Activated CD4-positive, alpha-beta T cell treated with anti-CD3 and anti-CD28 coated beads, Interleukin-2, amount 50 U/mL, for 4 hours (primary cell): ENCODE measurements at places on chromosomes 12 and 14.

DNA sequence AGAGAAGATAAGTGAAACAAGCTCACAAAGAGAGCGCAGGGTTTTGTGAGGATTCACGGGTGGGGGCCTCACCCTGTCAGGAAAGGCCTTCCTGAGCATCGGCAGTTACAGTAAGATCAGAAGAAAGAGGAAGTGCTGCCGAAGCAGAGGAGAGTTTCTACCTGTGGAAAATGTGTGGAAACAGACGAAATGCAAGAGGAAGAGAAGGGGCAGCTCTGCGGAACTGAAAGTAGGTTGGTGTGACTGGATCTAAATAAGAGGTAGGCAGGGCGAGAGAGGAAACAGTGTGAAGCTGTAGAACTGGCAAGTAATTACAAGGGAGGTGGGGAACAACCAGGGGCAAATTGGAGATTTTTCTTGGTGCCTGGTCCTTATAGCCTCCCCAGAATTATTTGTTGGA, 2.6 kb downstream of the GPR68 start:
- no peak for DNase-seq

DNA sequence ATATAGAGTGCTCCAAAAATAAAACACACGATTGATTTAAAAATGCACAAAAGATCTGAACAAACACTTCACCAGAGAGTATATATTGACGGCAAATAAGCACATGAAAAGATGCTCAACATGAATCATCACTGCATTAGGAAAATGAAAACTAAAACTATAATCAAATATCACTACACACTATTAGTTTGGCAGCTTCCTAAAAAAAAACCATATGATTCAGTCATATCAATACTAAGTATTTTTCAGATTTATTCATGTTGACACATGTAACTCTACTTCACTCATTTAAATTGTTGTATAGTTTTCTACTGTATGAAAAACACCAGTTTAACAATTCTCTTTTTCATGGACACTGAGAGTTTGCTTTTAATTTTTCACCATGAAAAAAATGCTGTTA, 41.6 kb downstream of the EXOC5 start:
- no peak for DNase-seq

DNA sequence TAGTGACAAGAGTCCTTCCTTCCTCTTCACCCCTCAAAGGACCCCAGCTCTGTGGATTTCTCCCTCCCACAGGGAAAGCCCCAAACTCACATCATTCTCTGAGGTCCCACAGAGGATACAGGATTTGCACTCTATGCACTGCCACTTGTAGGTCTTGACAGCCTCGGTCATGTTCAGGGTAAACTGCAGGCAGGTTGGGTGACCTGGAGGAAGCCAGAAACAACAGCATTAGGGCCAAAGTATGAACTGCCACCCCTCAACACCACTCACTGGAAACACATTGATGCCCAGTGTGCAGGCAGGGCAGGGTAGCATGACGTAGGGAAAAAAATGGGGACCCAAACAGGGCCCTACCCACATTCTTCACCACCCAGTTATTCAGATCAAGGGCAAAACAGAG, 264.4 kb downstream of the DPF3 start:
- DNase-seq, result no peak

GRCh38 chr12:20150835-20151422, 217.4 kb upstream of the PDE3A start:
- no peak for DNase-seq

- DNase-seq, result no peak
These were observed 132.2 kb downstream of the ANO4 start for GRCh38 chr12:100926669-100927248.

- DNase-seq, result no peak
These were observed 312.6 kb downstream of the BCL11B start for GRCh38 chr14:98959410-98959809.

- no peak for DNase-seq
These were observed 122.7 kb downstream of the SSPN start for GRCh38 chr12:26317942-26318575.

- DNase-seq, result no peak
These were observed 91.8 kb upstream of the ATP2B1 start for GRCh38 chr12:89800435-89800834.

GRCh38 chr12:123101526-123101925, 49.4 kb downstream of the PITPNM2 start:
- no peak for DNase-seq

GRCh38 chr14:31118892-31119291, 88.7 kb downstream of the HECTD1 start:
- DNase-seq, result no peak

GRCh38 chr12:31386364-31386777, 60.4 kb upstream of the SINHCAF start:
- no peak for DNase-seq

- DNase-seq, result no peak
These were observed 9.6 kb downstream of the FAIM2 start for GRCh38 chr12:49893753-49894750.

DNA sequence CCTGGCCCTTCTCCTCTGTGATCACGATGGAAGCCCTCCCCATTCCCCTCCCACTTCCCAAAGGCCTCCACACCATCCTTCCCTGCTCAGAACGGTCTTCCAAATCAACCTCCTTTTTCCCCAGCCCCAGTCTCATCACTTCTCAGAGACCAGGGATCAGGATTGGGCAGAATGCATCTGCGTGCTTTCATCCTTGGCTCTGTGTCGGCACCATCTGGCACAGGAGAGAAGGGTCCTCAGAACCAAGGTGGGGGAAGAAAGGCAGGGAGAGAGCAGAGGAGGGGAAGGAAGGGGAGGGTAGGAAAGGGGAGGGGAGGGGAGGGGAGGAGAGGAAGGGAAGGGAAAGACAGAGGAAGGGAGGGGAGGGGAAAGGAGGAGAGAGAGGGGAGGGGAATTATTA, 52.4 kb upstream of the FICD start:
- no peak for DNase-seq

DNA sequence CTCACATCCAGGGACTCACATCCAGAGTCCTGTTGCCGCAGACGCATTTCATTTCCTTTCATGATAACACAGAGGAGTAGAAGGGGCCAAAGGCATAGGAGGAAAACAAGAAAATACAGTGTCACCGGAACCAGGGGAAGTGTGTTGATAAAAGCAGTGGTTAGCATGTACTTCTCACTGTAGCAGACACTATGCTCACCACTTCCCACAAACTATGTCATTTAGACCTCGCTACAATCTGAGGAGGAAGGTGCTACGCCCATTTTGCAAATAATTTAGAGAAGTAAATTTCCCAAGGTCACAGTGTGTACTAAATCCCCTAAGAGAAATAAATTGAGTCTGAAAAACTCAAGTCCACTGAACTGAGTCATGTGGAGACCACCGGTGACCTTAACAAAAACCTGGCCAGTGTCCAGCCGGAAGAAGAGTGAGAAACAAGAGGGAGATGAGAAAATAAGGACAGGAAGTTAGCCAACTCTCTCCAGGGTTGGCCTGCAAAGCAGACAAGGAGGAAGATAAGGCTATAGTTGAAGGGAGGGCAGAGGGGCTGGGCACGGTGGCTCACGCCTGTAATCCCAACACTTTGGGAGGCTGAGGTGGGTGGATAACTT, 25.8 kb upstream of the TMCC3 start:
- no peak for DNase-seq

- no peak for DNase-seq
These were observed 735 bp downstream of the ASPG start for GRCh38 chr14:104086210-104086660.

- no peak for DNase-seq
These were observed at the start of gene TMEM253 for GRCh38 chr14:21100931-21101330. Gene TMEM253, plus strand, starts transcription at chr14:21101066. Its CDS starts 278 bp downstream, at chr14:21101344.

DNA sequence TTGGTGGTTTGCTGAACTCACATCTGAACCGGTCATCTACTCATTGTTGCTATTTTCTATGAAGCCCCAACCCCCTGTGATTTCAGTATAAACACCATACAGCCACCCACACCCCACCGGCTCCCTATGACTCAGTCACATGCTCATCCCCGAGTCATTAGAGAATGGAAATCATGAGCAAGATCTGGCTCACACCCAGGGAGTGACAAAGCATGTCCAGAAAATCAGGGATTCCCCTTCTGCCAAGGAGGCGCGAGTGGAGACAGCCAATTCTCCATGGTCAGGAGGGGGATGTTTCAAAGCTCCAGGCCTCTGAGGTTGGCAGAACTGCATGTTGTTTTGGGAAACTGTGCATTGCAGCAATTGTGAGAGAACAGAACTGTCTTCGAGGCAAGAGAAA, 657.5 kb upstream of the TBX3 start:
- no peak for DNase-seq

DNA sequence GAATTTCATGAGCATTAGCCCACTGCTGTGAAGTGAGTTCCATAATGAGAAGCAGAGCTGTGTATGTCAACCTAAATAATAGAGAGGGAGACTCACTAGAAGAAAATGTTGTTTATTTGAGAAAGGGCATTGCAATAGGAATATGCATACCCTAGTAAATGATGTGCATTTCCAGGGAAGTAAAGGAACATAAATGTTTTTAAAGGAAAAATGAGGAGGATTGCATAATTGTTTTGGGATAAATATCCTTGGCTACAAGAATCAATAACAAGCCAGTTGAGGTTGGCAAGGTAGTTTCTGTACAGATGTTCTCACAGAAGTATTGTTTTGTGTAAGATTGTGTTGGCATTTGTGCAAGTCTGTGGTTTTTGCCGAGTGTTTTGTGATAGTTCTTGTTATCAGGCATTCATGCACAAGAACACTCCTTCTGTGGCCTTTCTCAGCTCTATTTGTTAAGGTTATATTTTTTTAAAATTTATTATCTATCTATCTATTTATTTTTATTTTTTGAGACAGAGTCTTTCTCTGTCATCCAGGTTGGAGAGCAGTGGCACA, 47.1 kb downstream of the EMP1 start:
- DNase-seq, result no peak

- DNase-seq, result no peak
These were observed 148.4 kb downstream of the SLC25A21 start for GRCh38 chr14:37023875-37024565.

- DNase-seq, result no peak
These were observed 59.1 kb upstream of the SLC6A13 start for GRCh38 chr12:321606-322326.

GRCh38 chr14:67263499-67264149, 22.4 kb downstream of the PALS1 start:
- no peak for DNase-seq

DNA sequence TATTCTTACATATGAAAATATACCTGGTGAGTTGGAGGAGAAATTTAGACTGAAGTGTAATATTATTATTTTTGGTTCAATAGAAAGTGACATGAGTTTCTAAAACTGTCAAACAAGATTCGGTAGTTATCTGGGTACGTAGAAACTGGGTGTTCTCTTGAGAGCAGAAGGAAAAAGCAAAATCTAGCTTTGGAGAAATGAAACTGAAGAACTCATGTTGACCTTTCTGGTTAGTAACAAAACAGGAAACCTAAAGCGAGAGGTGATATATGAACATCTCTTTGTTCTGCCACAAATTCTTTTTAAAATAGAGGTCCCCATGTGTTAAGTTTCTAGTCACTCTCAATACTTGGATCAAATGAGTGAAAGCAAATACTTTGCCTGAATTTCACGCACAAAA, 401.7 kb downstream of the TRHDE start:
- no peak for DNase-seq

GRCh38 chr14:104390221-104390931, 189.2 kb upstream of the C14orf180 start:
- no peak for DNase-seq

GRCh38 chr14:94051115-94051514, 25.0 kb downstream of the OTUB2 start:
- DNase-seq, result no peak

DNA sequence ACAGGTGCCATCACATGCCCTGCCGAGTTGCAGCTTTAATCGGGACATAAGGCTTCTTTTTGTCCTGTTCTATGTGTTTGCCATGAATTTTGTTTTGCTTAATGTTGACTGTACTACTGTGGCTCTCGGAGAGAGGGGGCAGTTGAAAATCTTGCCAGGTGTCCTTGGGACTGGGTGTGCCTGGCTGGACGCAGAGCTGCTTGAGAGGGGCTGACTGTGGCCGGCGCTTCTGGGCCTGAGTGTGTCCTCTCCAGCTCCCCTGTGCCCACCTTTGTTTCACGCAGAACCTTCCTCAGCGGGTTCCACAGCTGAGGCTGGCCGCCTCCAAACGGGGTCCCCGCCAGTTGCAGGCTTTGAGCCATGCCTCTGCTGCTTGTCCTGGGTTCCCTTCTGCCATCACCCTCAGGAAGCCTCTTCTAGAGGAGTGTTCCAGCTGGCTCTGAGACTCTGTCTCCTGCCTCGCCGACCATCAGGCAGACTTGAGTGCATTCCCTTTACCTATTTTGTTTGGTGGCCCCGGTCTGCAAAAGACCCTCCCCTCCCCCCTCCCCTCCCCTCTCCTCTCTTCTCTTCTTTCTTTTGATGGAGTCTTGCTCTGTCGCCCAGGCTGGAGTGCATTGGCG, 49.7 kb downstream of the DDX51 start:
- no peak for DNase-seq
